ENCODE measurements at places on chromosomes 13 and 19. TPM values are rescaled to one million over a fixed set of nuclear protein-coding genes. Genes with fewer than 3 reads are reported as not detected.

The RNF17 gene
- total RNA-seq = 0.88 TPM

The EDNRB gene
- 12.5 TPM for total RNA-seq

The ZNF878 gene
- 0.57 TPM for total RNA-seq

The RNASEH2A gene
- total RNA-seq = 45.4 TPM

The FXYD7 gene
- not detected for total RNA-seq

The ZNF792 gene
- 17.0 TPM for total RNA-seq

The KLK1 gene
- not detected for total RNA-seq

The ZNF627 gene
- total RNA-seq = 15.2 TPM

The ZNF681 gene
- total RNA-seq = 0.22 TPM

The APC2 gene
- total RNA-seq = 0.14 TPM

The IGSF23 gene
- not detected for total RNA-seq

The CACTIN gene
- total RNA-seq = 23.6 TPM

The TNFSF9 gene
- not detected for total RNA-seq

The MICU2 gene
- 49.9 TPM for total RNA-seq

The ATP4B gene
- total RNA-seq = not detected

The CDX2 gene
- not detected for total RNA-seq

The KCNJ14 gene
- total RNA-seq = 0.29 TPM

The PSG4 gene
- total RNA-seq = 2.8 TPM

The PPAN gene
- 56.1 TPM for total RNA-seq

The ZNF254 gene
- 13.2 TPM for total RNA-seq

The KLC3 gene
- total RNA-seq = 0.22 TPM

The ZNF85 gene
- 13.5 TPM for total RNA-seq

The ZNF724 gene
- total RNA-seq = 0.22 TPM
